ENCODE measurements at places on chromosomes 6 and 20.

DNA sequence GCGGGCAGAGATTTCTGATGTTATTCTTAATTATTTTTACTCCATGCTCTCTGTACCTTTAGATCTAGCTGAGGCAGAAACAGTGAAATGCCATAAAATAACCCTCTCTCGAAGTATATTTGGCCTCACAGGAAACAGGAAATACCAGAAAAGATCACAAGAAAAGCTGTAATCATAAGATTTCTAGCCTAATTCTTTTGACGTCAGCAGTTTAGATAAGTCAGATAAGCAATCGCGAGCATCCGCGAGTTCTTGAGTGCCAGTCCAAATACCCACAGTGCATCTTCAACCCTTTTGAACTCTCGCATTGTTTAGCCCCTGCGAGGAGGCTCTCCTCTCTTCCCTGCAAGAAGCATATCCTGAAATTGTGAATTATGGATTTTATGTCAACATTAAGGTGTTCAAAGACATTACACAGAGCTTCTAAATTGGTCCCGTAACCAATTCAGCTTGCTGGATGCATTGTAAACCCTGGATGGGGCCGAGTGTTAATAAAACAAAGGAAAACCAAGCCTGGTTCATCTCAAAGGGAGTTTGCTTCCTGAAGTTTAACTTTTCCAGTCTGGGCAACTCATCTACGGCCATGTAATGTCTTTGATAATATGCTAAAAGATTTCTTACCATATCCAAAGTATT, 198.9 kb downstream of the MTFR2 start:
- DNase-seq, result no peak

DNA sequence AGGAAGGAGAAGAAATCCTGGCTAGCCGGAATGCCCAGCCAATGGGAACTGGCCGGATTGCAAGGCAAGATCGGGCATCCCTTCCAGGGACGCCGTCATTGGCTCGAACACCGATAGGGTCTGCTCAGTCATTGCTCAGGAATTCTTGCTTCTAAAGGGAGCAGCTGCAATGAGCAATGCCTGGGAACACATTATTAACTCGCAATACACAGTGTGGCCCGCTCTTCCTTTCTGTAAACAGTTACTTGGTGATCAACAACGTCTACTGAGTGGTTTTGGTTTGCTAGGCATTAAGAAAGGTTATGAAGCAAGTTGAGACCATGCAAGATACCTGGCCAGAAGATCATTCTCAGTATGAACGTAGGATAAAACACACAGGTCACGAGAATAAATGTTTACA, 165.4 kb upstream of the CITED2 start:
- no peak for DNase-seq

DNA sequence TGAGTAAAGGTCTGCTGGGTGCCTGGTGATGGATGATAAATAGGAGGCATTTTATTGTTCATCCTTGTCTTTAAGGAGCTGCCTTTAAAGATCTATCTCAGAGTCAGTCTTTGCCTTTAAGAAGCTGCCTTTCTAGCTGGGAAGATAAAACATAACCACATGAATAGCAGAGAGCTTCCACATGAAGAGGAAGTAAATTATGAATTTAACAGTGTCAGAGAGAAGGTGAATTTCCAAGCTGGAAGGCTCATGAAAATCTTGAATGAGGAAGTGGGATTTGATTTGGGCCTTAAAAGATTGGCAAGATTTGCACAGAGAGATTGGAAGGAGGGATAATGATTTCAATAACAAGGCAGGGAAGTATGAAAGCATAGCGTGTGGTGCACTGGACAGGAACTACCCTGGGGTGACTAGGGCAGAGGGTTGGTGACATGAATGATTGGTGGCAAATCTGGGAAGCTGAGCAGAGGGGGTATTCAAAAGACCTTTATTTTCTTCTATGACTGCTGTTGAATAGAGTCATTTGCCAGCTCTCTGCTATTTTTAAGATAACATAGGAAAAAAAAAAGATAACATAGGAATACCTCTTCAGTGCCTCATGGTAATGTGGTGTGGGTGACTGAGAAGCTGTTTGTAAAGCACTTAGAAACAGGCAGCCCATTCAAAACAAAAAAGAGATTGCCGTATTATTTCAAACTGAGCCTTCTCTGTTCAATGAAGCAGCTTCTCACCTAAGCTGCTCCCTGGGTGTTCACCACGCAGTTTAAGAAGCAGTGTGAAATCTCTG, 591.6 kb downstream of the PKHD1 start:
- DNase-seq, result no peak

GRCh38 chr6:81413306-81413705, 339.2 kb downstream of the TENT5A start:
- no peak for DNase-seq

GRCh38 chr20:17654649-17655285, 27.3 kb downstream of the RRBP1 start:
- DNase-seq, result peak; percentile 10

DNA sequence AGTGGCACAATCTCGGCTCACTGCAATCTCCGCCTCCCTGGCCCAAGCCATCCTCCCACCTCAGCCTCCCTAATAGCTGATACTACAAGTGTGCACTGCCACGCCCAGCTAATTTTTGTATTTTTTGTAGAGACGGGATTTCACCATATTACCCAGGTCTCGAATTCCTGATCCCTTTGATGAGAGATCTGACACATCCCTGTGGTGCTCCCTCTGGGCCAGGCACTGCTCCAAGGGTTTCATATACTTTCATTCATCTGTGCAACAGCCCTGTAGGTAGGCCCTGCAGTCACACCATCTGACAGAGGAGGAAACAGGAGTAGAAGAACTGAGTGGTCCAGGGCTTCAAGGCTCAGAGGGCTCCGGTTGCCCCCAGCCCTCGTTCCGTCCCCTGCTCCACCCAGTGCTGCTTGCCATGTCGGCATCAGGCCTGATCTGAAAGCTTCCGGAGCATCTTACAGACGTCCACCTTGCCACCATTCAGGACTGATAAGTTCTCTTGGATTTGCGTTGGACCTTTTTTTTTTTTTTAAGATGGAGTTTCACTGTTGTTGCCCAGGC, 3.3 kb downstream of the ZGPAT start:
- no peak for DNase-seq

DNA sequence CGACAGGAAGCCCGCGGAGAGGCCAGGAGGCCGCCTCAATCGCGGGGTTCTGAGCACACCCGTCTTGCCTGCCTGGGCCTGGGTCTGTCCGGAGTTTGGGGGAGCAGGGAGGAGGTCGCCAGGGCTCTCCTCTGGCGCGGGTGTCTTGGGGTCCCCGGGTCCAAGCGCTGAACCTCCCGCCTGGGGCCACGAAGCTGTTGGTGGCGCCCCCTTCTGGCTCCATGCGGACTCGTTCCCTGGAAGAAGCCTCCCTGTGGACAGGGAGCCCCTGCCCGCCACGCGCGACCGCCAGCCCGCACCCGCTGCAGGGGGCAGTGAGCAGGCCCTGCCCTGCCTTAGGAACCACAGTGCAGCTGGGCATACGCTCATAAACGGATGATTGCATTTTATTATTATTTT, 44.7 kb downstream of the MCUR1 start:
- DNase-seq, result peak; percentile 22

- DNase-seq, result no peak
Measured at GRCh38 chr20:63917811-63918210, 22.9 kb downstream of the DNAJC5 start.

DNA sequence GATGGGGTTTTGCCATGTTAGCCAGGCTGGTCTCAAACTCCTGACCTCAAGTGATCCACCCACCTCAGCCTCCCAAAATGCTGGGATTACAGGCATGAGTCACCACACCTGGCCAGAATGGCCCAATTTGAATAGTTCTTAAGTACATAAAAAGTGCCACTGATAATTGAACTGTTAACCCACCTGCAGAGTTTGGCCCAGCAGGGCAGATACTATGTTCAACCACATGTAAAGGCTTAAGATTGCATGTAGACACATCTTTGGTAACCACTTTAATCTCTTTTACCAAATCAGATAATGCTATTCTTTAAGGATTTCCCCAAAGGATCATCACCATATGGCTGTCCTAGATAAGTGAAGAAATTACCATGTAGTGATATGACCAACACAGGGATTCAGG, 21.3 kb upstream of the SGK1 start:
- no peak for DNase-seq

DNA sequence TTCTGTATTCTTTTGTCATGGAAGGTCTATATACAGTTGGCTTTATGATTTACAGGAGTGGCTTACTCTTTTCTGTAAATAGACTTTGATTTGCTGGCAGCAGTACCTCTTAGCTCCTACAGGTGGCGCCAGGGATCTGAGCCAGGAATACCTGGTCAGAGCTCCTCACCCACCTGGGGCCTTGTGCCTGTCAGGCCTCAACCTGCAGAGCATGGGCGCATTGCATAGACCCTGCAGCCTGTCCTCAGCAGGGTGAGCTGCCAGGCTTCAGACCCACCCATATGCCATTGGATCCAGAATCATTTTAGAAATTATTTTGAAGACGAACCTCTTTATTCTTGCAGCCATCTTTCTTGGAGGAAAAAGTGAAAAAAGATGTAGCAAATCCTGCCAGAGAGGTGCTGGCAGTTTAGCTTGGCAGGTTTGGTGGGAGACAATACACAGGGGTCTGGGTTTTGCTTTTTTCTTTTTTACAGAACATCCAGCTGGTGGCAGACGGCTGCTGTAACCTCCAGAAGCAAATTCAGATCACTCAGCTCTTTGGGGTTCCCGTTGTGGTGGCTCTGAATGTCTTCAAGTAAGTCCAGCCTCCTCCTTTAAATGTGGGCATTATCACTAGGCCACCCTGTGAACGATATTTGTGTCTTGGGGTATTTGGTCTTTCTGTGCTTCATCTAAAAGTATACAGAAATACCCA, 149.1 kb downstream of the MTHFD1L start:
- DNase-seq, result peak; percentile 39

GRCh38 chr6:135938576-135939207, 87.2 kb downstream of the PDE7B start:
- no peak for DNase-seq

GRCh38 chr6:101516578-101516977, 123.1 kb downstream of the GRIK2 start:
- DNase-seq, result no peak

GRCh38 chr6:6399568-6399967, 79.1 kb upstream of the F13A1 start:
- no peak for DNase-seq

DNA sequence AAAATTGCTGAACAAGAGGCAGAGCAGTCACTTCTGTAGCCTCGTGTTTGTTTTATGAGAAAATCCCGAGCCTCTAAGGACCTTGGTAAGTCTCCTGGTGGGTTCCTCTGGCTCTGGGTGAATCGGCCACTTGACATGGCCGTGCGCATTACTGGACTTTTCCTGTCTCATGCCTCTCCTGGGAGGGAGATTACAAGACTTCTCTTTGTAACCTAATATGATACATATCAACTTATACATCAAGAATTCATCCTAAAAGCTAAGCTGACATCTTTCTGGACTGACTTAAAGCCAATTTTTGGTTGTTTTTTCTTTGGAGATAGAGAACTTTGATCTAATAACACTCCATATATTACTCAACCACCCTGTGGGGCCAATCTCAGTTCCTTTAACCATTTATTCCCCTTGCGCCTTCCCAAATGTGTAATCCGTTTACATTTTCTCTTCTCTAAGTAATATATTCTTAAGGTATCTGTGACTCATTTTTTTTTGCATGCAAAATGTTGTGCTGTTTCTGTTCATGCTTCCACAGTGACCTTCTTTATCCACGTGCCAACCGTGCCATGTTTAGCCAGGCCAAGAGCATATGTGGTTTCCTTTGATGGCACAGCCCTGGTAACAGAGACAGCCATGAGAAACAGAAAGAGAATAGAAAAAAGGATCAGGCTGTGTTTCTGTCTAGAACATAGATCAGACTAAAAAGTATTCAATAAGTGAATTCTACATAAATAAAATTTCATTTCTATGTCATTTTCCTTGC, 47.5 kb upstream of the JAG1 start:
- no peak for DNase-seq

- DNase-seq, result no peak
Measured at GRCh38 chr6:150491131-150491810, 108.4 kb upstream of the PLEKHG1 start.

GRCh38 chr6:26021350-26022131, 58.9 kb downstream of the TRIM38 start:
- DNase-seq, result peak; percentile 73

DNA sequence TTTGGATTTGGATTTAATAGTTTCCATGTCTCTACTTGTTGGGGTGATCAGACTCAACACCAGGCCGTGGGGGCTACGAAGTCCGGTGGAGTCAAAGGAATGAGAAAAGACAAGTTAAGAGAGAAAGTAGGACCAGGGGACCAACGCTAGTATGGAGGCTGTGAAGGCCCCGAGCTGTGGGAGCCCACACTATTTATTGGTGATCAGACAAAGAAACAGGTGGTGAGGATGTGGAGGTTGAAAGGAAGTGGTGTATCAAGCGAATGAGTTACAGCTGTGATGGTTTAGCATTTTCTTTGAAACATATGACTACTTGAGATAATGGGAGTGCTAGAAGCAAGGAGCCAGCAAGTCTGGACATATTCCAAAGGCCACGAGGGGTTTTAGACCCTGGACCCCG, 62.4 kb downstream of the AKAP7 start:
- DNase-seq, result no peak

GRCh38 chr6:8637896-8638597, 202.7 kb upstream of the SLC35B3 start:
- no peak for DNase-seq

- no peak for DNase-seq
Measured at GRCh38 chr6:115908906-115909559, 151.7 kb downstream of the FRK start.

GRCh38 chr6:144621332-144621731, 336.2 kb downstream of the UTRN start:
- DNase-seq, result no peak

GRCh38 chr20:22418738-22419137, 165.6 kb downstream of the FOXA2 start:
- no peak for DNase-seq

- DNase-seq, result no peak
Measured at GRCh38 chr6:89475634-89476033, 42.7 kb downstream of the ANKRD6 start.

- DNase-seq, result peak; percentile 17
Measured at GRCh38 chr6:37822851-37823682, 3.5 kb downstream of the ZFAND3 start.

- DNase-seq, result no peak
Measured at GRCh38 chr6:21732731-21733130, 139.2 kb downstream of the SOX4 start.

- DNase-seq, result no peak
Measured at GRCh38 chr6:156911581-156911980, 134.4 kb downstream of the ARID1B start.

GRCh38 chr6:158416883-158417759, 104.9 kb downstream of the TULP4 start:
- DNase-seq, result no peak

All from stimulated activated CD4-positive, alpha-beta T cell treated with anti-CD3 and anti-CD28 coated beads, Interleukin-12 subunit alpha, Interleukin-12 subunit beta, amount 100 ng/mL, for 4 hours (primary cell).